HAP-1 (cell line): ENCODE measurements at places on chromosomes 12 and 14.

DNA sequence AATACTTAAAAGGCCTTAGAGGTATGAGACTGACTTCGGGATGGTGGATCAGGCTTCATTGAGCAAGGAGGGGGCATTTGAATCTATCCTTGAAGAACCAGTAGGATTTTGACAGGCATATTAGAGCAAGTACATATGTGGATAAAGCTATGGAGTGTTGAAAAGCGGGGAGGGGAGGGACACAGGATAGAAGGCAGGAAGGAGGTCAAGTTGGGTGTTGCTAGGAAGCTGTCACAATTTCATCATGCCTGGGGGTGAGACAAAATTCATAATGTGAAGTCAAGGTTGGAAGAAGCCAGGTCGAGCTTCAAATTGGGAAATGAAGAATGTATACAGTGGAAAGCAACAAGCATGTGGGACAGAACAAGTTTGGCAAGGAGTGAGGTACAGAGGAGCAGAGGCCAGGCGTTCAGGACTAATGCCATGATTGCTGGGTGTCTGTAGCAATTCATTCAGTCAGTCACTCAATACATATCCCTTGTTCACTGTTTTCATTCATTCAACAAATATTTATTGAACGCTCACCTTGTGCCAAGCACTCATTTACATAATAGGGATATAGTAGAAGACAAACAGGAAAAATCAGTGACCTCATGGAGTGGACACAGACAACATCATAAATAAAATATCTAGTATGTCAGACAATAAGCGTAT is 58.3 kb upstream of the LTA4H start:
- no peak for DNase-seq

DNA sequence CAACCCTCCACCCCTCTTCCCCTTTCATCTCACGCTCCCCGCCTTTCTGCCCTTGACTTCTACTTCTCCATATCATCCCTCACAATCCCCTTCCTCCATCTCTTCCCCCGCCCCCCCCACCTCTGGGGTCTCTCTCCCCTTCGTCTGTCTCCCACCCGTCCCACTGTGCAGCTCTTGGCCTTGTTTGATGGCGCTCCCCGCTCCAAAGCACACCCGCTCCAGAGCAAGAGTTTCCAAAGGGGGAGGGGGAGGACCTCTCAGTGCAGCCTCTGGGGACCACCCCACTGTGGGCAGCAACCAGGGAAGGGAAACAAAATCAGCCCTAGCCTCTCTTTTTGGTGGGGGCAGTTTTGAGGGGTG is 774 bp downstream of the CHGA start:
- DNase-seq: no peak

DNA sequence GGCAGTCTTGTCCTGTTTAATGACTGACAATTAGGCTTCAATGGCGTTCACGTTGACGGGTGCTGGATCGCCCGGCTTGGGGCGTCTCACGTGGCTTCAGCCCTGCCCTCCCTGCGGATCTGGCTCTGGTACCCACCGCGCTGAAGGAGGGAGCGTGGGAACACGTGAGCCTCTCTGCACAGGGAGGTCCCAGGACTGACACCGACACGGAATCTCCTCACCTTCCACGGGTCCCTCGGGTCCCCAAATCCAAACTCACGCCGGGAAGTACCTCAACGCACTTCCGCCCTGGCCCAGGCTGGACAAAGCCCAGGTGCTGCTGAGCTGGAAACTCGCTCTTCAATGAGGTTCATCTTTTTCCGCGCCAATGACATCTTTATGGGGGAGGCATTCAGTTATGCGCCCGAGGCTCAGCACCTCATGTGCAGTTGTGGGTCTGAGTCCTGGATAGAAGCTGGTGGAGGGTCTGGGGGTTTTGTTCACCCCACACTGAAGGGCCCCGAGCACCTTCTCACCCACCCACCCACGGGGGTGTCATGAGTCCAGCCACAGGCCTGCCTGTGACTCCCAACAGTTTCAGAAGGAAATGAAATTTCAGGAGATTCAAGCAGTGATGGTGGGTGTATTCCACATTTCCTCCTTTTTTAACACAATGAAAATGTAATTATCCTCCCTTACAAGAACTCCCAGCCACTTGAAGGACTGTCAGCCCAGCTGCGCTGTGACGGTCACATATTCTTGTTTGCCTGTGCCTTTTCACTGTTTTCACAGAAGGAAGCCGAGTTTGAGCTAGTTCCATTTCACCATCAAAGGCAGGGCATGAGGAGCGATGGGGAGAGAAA is 251.7 kb upstream of the SFSWAP start:
- no peak for DNase-seq

DNA sequence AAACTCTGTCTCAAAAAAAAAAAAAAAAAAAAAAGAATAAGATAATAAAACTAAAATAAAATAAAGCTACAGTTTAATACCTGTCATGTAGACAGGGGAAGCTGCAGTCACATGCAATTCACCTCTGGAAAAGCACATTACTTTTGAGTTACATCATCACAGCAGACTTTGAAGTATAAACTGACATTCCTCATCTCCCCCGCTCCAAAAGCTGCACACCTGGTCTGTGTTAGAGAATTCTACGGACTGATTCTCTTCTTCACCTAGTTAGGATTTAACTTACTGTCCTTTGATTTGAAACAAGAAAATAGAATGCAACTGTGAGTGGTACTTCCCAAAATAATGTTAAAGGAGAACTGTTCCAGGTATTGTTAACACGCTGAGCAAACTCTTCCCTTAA is 25.1 kb downstream of the SPPL3 start:
- DNase-seq: no peak

DNA sequence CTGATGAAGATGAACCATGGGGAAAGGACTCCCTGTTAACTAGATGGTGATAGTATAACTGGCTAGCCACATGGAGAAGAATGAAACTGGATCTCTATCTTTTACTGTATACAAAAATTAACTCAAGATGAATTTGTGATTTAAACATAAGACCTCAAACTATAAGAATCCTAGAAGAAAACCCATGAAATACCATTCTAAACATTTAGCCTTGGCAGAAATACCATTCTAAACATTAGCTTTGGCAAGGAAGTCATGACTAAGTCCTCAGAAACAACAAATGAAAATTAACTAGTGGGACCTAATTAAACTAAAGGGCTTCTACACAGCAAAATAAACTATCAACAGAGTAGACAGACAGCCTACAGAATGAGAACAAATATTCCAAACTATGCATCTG is 28.4 kb upstream of the NOVA1 start:
- no peak for DNase-seq

- DNase-seq: no peak
Observed at GRCh38 chr14:92986254-92987147, 63.6 kb downstream of the CHGA start.

GRCh38 chr14:79009286-79009685 is 839.1 kb downstream of the NRXN3 start:
- no peak for DNase-seq

DNA sequence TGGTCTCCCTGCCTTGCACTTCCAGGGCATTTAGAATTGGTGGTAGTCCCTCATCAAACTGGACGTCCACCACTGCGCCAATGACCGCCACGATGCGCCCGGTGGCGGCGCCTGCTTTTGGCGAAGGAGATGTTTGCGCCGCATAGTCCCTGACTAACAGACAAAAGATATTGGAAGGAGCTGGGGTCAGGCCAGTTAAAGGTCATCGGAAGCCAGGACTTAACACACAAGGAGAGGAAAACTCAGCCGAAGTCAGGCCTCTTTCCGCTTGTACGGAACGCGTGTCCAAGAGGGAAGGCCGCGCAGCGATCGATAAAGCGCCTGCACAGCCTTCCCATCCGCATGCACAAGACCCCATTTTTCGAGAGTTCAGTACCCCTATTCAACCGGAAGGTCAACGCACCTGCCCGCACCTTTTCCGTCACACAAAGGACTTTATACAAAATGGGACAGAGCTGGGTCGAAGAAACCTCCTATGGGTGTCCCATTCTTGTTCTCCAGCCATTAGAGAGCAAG is 525 bp downstream of the ATP5F1B start:
- DNase-seq: no peak

DNA sequence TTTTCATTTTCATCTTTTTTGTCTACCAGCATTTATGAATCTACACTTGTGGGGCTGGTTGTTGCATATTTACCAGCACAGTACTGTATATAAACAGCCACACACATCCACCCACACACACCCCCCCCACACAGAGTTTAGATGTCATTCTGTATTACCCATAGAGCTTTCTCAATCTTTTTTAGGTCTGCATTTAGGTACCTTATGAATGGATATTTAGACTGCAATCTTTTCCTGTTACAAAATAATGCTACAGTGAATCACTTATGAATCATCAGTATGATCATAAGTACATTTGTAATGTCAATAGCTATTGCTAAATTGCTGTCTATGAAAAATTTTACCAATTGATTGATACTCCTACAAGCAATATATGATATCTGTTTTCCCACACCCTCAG is 67.3 kb upstream of the STK38L start:
- no peak for DNase-seq

DNA sequence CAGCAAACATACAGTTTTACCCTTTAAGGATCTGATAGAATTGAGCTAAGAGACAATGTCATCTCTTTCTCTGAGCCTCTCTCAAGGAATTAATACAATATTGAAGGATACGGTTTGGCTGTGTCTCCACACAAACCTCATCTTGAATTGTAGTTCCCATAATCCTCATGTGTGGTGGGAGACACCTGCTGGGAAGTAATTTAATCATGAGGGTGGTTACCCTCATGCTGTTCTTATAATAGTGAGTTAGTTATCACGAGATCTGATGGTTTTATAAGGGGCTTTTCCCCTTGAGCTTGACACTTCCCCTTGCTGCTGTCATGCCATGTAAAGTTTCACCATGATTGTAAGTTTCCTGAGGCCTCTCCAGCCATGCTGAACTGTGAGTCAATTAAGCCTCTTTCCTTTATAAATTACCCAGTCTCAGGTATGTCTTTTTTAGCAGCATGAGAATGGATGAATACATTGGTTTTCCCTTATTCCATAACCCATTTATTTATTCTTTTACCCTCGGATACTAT is 47.6 kb downstream of the TMEM30B start:
- DNase-seq: no peak
